Epithelial cell of esophagus (primary cell): ENCODE measurements at places on chromosomes 3 and 15.

DNA sequence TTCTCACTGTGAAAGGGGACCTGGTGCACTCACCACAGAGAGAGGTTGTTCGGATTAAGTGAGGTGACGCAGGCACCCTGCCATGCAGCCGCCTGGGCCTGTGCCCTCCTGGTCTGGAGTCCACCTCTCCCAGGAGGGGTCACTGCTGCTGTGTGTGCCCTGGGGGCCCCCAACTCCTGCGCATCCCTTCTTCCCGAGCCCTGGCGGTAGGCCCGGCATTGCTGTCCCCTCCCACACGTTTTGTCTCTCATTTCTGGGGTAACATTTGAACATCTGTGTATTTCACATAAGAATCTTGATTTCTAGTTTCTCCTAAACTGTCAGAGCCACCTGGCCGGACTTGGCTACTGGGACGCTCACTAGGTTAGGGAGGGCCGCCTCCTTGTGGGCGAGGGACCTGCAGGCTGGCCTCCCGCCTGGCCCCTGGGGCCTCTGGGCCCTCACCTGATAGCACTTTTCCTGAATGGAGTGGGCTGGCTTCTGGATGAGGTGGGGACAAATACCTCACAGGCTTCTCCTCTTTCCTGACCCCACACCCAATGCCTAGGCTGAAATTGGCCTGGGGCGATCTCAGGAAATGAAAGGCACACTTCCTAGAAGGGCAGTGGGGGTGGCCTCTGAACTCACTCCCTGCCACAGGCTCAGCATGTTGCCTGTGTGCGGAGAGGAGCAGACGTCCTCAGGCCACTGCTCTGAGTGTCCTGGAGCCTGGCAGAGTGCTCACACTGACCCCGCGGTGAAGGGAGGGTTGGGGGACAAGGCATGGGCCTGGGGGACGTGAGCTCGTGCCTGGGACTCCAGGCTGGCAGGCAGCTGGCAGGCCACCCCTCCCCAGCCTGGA, 104.2 kb upstream of the PRR23E start:
- DNase-seq, result no peak

- no peak for DNase-seq
Observed at GRCh38 chr3:144586382-144586781, 614.8 kb downstream of the DIPK2A start.

- DNase-seq, result no peak
Observed at GRCh38 chr3:64441861-64442260, 216.6 kb upstream of the PRICKLE2 start.

DNA sequence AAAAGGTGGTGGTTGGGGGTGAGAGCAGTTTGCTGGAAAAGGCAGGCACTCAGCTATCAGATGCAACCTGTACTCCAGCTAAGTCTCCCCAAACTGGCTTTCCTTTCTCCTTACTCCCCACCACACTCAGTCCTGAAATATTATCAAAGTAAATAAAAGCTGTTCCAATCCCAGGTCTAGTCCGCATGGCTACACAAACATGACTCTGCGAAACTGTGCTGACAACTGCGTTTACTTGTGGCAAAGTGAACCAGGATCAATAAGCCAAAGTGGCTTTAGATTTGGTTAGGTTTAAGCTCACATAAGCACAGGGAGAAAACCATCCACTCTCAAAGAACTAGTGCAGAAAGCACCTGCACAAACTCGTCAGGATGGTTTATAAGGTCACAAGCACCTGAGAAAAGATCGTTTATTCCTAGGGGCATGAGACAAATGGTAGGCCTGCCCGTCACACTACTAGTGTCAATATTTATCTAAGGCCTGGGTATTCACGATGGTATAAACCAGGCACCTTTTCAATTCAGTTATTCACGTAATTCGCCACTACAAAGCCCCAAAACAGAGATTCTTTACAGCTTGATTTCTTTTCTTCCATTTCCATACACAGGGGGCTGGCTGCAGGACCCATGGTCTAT, 25.3 kb downstream of the LRIG1 start:
- no peak for DNase-seq

- no peak for DNase-seq
Observed at GRCh38 chr15:89360294-89360971, 25.8 kb upstream of the POLG start.

DNA sequence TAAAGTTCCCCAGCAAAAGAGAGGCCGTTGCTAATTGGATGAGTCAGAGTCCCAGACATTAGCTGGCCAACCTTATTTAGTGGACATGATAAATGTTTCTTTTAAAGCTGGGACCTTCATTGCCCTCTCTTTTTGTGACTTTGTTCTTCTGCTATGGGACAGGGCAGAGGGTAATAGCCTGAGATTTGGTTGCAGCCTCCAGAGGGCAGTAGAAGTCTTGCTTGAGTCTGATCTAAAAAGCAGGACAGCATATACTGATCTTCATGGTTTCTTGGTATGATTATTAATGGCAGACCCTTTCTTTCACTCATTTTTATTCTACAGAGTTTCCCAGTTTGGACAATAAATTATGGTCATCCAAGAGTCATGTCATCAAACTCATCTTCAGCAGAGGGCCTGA, 25.1 kb upstream of the ZKSCAN7 start:
- peak; percentile 18 for DNase-seq

- no peak for DNase-seq
Observed at GRCh38 chr15:59436774-59437141, 1.2 kb upstream of the FAM81A start.

DNA sequence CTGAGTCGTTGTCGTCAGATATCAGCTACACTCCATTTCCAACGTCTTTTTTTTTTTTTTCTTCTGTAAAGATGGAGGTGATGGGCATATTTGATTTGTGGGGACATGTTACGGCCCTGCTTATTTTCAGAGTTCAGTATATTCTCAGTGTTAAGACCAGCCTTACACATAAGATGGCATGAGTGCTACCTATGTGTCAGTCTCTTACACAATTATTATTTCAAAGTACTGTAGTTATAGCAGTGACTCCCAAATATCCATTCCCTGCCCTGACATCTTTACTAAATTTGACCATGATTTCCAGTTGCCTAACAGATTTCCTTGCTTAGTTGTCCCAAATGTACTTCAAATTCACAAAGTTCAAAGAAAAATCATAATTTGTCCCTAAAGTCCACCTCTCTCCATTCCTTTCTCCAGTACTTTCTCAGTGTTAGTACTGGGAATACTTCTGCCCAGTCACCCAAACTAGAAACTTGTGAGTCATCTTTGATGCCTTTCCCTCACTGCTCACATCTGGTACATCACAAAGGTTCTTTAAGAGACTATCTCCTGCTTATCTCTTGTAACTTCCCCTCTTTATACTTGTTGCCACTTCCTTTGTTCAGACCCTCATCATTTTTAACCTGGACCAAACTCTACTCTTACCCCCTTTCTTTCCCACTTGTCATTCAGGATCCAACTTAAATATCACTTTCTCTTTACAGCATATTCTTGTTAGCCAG, 67.0 kb downstream of the ZNF609 start:
- peak; percentile 73 for DNase-seq

- DNase-seq, result peak; percentile 9
Observed at GRCh38 chr3:69838217-69838616, 99.0 kb downstream of the MITF start.

GRCh38 chr15:67177752-67178151, 76.7 kb downstream of the AAGAB start:
- peak; percentile 28 for DNase-seq

- peak; percentile 48 for DNase-seq
Observed at GRCh38 chr3:19885468-19885867, 48.5 kb downstream of the EFHB start.

DNA sequence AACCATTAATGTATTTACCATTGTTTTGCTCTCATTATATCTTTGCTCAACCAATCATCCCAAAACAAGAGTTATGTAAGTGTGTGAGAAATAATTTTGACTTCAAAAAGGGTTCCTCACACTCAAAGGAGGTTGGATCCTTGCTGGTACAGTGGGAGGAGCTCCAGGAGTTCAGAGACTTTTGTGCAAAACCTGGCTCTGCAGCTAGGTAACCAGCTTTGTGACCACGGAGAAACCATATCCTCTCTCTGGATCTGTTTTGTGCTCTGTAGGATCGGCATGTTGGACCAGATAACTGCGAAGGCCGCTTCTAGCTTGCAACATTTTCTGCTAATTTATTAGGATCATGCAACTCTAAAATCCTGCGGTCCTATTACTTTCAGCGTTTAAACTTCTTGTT, 128.6 kb upstream of the LIPC start:
- DNase-seq, result no peak

DNA sequence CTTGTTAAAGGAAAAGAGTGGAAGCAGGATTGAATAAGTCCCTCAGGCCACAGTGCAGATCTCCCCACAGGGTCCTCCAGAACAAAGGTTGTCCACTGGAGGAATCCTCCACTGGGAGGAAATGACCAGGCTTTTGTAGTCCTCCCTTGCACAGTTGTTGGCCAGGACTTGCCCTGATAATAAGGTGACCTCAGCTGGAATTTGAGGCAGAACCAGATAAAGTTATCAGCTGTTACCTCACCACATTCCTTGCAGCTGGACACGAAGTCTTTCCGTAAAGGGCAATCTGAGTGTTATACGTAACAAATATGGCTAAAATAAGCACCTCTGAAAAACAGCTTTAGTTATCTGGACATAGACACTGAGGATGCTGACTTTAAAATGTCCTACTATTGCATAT, 83.5 kb upstream of the NAALADL2 start:
- peak; percentile 13 for DNase-seq

DNA sequence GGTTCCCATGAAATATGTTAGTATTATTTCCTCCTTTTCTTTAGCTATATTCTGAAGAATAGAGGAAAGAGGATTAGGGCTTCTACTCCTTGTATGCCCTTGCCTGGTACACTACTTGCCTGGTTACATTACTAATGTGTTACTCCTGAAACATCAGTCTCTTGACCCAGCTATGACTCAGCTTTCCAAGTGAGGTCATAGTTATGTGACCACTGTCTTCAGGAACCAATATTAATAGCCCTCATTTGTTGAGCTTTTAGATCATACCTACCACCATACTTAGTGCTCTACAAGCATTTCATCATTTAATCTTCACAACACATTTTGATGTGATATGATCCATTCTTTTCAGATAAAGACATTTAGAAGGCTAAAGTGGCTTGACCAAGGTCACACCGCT, 60.3 kb downstream of the CMSS1 start:
- peak; percentile 85 for DNase-seq

GRCh38 chr3:31514570-31514969, 18.2 kb upstream of the STT3B start:
- DNase-seq, result no peak

GRCh38 chr3:127858521-127858920, 36.2 kb upstream of the MGLL start:
- no peak for DNase-seq

DNA sequence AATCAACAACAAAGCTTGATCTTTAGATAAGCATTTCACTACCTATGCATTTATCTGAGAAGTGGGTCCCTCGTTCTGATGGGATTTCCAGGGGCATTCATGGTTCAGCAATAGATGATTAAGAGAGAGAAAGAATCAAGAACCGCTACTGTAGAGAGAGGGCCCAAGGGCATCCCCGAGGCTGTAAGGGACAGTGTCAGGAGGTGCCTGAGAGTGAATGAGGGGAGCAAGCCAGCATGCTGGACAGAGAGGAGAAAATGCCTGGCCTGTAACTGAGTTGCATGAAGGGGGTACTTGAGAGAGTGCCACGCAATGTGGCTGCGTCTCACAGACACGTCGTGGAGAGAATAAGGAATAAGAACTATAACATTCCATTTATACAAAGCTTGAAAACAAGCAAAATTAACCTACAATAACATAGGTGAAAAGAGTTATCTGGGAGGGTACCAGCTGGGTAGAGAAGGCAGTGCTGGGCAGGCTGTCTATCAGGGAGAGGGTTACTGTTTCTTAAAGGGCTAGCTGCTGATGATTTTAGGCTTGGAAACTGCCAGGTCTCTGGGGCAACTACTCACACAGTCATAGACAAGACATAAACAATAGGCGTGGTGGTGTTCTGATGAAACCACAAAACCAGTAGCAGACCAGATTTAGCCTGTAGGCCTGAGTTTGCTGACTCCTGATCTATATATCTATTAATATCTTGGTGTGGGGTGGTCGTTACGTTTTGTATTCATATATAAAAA, 374.6 kb upstream of the CFAP20DC start:
- DNase-seq, result peak; percentile 93

GRCh38 chr3:98341758-98342157, 11.9 kb upstream of the OR5K4 start:
- DNase-seq, result no peak

DNA sequence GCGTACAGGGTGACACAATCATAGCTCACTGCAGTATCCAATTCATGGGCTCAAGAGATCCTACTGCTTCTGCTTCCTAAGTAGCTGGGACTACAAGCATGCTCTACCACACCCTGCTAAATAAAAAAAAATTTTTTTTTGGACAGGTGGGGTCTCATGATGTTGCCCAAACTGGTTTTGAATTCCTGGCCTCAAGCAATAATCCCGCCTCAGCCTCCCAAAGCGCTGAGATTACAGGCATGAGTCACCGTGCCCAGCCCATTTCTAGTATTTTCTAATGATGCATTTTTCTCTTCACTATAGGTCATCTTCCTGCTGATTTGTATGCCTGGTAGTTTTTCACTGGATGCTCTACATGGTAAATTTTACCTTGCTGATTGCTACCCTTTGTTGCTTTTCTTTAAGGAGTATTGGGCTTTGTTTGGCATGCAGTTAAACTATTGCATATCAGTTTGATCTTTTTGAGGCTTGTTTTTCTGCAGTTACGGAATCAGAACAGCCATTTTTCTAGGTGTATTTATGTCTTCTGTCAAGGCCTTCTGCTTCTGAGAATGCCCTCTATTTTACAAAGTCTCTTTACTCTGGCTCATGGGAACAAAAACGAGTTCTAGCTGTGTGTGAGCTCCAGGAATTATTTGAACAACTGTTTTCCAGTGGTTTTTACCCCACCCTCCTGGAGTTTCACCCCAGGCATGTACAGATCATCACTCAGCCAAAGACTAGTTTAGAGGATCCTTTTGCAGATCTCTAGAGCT, 14.2 kb upstream of the NPTN start:
- DNase-seq, result peak; percentile 84

GRCh38 chr3:45365060-45365459, 23.3 kb upstream of the LARS2 start:
- DNase-seq, result peak; percentile 24

- no peak for DNase-seq
Observed at GRCh38 chr3:109026821-109027220, 73.1 kb upstream of the GUCA1C start.

DNA sequence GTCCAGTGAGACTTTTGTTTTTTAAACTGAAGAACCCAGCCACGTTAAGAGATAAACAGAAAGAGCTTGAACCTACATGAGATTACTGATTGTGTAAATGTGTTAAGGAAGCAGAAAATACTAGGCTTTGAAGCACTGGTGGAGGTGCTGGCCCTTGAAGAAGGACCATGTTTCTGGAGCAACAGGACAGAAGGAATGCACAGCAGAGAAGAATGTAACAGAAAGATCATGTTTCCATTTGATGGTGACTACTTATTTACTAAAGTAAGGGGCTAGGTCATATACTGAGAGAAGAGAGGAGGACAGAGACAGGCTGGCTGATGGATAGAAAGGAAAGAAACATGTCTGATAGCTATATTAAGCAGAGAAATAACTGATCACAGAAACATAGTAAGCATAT, 88.8 kb downstream of the CLASP2 start:
- DNase-seq, result no peak

DNA sequence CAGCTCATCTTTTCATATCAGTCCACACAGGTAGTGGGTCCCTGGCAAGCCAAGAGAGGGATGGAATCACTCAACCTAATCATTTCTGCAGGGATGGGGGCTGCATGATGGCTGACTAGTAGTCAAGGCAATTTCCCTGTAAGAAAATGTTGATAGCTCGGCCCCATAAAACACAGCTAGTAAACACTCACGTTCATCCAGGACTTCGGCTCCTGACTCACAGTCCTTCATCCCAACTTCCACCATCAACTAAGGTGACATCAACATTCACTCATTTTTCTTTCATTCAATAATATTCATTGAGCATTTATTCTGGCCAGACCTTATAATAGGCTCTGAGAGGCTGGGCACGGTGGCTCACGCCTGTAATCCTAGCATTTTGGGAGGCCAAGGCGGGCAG, 4.4 kb upstream of the ACAP2 start:
- DNase-seq, result no peak
